A172 (cell line): ENCODE measurements at places on chromosomes 2 and 18. TPM values are rescaled to one million over a fixed set of nuclear protein-coding genes. Genes with fewer than 3 reads are reported as not detected.

GRCh38 chr2:188196343-188197008 lies 95.2 kb upstream of the GULP1 start:
- no peak for DNase-seq

The GRHL1 gene
- total RNA-seq: 0.57 and 3.8 TPM in 2 replicates

The RTP5 gene
- not detected in 2 replicates for total RNA-seq

GRCh38 chr2:199646439-199646838 lies 188.7 kb upstream of the SATB2 start:
- DNase-seq: no peak

GRCh38 chr18:40048253-40048652 lies 1906.8 kb upstream of the PIK3C3 start:
- no peak for DNase-seq

The TMEM150A gene
- total RNA-seq: 9.8 and 11.7 TPM in 2 replicates

GRCh38 chr2:72914589-72915319 lies 2.6 kb upstream of the EMX1 start:
- DNase-seq: no peak
